ENCODE measurements at places on chromosomes 2 and 18.

- DNase-seq = no peak
Measured at GRCh38 chr2:151891566-151892194, 63.5 kb upstream of the ARL5A start.

GRCh38 chr2:18871430-18871829, 282.1 kb upstream of the NT5C1B start:
- no peak for DNase-seq

GRCh38 chr2:191650896-191651773, 26.8 kb upstream of the NABP1 start:
- no peak for DNase-seq

GRCh38 chr18:36933552-36933951, 104.6 kb downstream of the KIAA1328 start:
- DNase-seq = no peak

- DNase-seq = no peak
Measured at GRCh38 chr18:12278741-12279682, 24.9 kb downstream of the CIDEA start.

GRCh38 chr2:79114797-79115494, 5.3 kb upstream of the REG1A start:
- no peak for DNase-seq

GRCh38 chr2:102620332-102620731, 979 bp downstream of the SLC9A2 start:
- DNase-seq = no peak

DNA sequence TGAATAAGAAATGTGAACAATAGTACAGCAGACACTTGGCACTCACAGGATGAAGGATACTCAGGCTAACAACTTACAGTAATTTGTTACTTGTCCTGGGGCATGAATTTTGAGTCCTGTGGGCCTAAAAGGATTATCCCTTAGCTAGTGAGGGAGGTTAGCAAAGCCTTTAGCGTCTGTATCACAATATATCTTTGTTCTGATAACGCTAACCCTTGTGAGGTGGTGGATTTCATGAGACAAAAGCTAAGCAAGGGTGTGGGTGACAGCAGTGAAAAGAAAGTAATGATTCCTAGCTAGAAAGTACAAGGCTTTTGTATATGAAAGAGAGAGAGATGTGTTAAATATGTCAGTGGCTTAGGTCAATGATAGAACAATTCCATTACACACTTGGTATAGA, 46.8 kb upstream of the TTC21B start:
- no peak for DNase-seq

DNA sequence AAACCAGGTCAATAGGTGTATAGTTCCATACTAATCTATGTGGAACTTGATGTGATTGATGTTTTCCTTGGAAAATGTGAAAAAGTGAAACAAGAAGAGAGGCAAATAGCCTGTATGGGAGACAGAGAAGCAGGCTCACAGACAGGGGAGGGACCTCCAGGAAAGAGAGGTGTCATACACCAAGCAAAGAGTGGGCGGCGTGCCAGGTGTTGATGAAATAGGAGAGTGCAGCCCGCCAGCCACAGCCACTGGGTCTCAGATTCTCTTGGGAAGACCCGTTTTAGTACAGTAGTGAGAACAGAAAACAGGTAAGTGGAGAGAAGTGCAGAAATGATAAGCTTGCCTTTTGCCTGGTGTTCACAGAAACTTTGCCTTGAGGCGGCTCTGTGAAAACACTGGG, 301.9 kb downstream of the ZNF407 start:
- no peak for DNase-seq

- DNase-seq = no peak
Measured at GRCh38 chr2:110099038-110099425, 16.6 kb downstream of the MALL start.

Measured in activated T-cell treated with anti-CD3 and anti-CD28 coated beads for 4 hours (primary cell).